ENCODE measurements at places on chromosomes 6 and 20. TPM values are rescaled to one million over a fixed set of nuclear protein-coding genes. Genes with fewer than 3 reads are reported as not detected.

Gene WFDC10B
- total RNA-seq, result not detected

Gene GOPC
- 31.5 TPM for total RNA-seq

- DNase-seq, result no peak
Observed at GRCh38 chr6:75438442-75439116, 55.0 kb downstream of the FILIP1 start.

Gene GUCA1A
- total RNA-seq, result not detected

DNA sequence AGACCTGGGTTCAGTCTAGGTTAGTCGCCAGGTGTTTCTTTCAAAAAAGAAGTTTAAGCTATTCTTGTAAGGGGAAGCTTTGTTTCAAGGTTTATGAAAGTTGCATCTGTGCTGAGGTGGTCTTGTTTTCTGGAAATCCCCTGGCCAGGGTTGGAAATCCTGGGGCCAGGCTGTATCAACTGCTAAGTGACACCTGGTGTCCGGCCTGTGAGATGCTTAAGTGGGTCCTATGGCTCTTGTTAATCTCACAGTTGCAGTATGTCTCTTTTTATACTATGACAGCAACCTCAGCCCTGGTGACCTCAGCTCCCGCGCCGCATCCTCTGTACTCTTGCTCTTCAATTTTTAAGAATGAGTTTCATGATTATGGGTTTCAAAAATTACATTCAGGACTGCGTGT is 72.0 kb downstream of the CHMP4B start:
- DNase-seq, result no peak

GRCh38 chr6:113824411-113824810 is 32.7 kb upstream of the MARCKS start:
- no peak for DNase-seq

DNA sequence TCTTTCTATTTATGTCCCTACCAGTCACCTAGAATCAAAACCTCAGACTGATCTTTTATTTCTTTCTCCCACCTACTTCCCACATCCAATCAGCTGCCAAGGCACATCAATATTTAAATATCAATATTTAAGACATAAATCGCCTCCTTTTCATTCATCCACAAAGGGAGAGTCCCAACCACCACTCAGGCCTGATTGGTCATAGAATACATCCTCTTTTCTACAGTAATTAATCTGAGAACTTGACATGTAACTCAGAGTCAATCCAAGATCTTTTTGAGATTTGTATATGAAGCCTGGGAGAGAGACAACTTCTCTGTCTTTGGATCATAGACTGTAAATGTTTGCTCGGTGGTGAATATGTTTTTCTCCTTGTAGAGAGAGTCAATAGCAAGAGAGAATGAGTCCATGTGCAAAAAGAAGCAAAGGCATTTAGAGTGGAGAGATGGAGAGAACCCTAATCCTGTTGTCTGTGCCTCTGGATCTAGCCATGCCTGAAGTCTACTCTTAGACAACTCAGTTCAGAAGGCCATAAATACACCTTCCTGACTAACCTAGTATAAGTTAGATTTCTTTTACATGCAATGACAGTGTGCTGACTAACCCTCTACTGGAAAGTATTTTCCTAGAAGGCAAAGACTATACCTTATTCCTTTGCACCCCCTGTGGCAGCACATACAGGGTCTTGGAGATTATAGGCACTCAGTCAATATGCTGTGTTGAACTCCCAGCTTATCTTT is 12.1 kb upstream of the NEDD9 start:
- no peak for DNase-seq

- no peak for DNase-seq
Observed at GRCh38 chr6:128336436-128337095, 183.8 kb downstream of the PTPRK start.

DNA sequence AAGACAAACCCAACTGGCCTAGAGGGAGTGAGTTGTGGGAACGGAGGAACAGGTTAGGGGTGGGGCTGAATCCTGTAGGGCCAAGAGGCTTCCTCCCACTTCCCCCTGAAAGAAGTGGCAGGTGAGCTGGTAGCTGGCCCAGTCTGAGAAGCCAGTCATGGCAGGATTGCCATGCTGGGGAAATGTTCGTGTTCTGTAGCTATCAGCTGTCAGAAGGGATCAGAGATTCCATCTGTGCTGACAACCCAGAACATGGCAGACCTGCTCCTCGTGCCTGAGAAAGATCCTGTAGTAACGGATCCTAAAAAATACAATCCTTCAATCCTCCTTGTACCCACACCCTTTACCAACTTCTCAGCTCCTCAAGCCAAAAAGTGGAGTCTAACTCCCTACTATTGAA is 43.0 kb downstream of the BANF2 start:
- DNase-seq, result no peak

DNA sequence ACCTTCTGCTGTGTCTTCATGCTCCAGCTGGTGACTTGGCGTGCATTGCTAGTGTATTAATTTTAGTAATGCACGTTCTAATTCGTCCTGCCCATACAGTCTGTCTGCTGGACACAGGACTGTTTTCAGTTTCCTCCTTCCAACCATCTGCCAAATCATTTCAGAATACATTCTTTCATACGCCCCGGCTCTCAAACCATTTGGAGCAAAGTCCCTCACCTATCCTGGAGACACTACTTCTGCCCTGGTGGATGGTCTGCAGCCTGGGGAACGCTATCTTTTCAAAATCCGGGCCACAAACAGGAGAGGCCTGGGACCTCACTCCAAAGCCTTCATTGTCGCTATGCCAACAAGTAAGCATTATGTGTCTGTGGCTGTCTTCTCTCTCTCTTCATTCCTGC is 60.5 kb downstream of the FNDC1 start:
- no peak for DNase-seq

Gene FAXC
- total RNA-seq, result 0.49 TPM

- no peak for DNase-seq
Observed at GRCh38 chr6:98470821-98471220, 363.6 kb upstream of the POU3F2 start.

DNA sequence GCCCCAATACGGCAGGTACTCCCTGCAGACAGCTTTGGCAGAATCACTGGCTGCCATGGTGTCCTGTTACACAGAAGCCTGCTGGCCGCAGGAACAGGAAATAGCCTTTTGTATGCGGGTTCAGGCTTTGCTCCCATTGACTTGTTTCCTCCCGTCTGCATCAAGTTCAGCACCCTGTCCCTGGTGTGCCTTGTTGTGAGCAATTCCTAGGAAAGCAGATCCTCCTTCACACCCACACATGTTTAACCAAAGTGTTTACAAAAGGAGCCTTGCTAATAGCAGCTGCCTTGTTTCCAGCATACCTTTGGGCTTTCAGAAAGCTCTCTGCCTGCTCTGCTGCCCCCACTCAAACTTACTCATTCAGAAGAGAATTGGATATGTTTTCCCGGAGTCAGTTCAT is 127.2 kb upstream of the SUPT3H start:
- DNase-seq, result no peak

DNA sequence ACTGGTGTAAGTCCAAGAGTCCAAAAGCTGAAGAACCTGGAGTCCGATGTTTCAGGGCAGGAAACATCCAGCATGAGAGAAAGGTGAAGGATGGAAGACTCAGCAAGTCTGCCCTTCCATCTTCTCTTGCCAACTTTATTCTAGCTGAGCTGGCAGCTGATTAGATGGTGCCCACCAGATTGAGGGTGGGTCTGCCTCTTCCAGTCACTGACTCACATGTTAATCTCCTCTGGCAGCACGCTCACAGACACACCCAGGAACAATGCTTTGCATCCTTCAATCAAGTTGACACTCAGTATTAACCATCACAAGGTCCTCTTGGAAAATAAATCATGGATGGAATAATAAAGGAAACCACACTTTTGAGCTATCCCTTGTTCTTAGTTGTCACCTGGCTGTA is 121.2 kb downstream of the MAP3K7 start:
- no peak for DNase-seq

DNA sequence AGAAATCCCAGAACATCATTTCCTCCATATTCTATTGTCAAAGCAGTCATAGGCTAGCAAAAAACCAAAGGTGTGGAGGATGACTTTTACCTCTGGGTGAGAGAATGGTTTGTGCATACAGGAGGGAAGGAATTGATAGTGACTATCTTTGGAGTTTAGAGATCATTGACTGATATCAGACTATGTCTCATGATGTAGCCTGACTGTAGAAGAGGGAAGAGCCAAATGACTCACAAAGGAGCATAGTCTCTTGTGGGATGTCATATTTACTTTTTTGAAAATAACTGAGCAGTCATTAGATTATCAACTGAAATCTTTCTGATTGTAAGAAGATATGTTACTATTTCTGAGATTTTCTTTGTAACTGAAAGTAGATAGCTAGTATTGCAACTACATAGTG is 158.5 kb downstream of the FLRT3 start:
- no peak for DNase-seq

DNA sequence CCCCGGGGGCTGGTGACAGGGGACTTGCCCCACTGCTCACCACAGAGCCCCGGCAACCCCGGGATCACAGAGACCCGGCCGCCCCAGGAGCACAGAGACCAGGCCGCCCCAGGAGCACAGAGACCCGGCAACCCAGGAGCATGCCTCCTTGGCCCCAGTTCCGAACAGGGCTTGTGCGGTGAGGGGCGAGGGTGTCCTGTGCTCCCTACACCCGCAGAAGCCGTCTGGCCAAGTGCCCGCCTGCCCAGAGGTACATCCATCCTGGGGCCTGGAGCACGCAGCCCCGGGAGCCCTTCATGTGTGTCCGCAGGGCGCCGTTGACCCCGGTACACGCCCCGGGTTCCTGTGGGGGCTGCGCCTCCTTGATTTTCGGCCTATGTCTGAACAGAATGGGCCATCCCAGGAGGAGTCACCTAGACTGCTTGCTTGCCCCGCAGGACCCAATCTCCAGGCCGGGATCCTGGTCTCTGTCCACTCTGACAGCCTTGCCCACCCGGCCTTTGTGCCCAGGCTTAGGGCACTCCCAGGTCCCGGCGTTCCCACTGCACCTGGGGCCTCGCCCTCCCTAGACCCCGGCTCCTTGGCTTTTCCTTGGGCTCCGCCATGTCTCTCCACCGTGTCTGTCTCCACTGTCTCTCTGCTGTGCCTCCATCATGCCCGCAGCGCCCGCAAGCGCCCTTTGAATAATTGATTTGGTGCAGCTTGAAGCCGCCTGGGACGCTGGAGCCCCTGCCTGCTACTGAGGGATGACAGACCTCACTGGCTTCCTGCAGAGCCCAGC is 219.8 kb downstream of the ERMARD start:
- no peak for DNase-seq

- DNase-seq, result no peak
Observed at GRCh38 chr20:62782149-62782892, 14.0 kb upstream of the MRGBP start.

DNA sequence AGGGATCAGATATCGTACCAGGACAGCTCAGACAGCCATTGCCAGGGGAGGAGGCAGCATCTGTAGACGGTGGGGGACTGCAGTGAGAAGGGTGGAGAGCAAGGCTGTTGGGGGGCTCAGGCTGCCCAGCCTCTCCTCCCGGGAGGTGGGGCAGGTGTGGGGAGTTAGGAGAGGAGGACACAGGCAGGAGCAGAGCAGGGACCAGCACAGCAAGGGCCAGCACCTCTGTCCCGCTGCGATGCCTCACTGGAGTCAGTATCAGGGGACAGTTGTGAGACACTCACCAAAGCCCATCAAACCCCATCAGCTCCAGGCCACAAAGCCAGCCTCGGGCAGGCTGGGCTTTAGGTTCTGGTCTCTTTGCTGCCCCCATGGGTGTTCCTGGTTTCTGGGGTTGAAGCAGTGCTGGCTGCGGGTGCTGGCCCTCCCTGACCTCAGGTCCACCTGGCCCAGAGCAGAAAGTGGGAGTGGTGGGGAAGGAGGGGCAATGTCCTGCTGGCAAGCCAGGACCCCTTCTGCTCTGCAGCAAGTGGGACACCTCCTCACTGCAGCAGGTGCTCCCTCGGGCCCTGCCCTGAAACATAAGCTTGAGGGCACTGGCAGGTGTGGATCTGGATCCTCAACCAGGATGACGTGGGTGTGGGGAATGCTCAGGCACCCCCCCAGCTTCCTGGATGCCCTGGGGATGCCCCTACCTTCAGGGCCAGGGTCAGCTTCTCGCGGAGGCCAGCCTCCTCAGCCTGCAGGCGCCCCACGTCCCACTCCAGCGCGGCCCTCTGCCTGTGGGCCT is 83.4 kb downstream of the GINS1 start:
- DNase-seq, result no peak

DNA sequence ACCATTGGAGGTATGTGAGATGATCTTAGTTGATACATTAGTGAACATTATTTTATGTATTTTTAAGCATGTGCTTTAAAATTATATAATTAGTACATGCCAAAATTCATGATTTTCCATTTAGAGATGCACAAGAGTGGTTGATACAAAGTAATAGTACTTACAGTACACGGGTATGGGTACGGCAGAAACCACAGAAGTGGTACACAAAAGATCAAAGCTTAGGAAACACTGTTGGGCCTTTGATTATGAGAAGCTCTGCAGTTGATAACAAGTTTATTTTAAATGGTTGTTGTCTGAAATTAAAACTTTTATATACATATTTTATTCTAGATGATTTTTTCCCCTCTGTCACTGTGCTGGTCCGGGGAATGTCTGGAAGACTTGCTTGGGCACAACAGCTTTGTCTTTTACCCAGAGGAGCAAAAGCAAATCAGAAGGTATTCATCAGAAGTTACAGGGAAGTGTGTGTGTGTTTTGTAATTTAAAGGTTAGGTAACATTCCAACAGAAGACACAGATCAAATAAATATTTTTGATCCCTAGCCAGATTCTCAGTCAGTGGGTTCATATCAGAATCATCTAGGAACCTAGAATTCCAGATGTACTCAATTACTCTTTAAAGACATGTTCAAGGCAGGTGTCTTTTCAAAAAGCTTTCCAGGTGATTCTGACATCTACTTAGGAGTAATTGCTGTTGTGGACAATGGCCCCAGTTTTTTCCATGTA is 32.5 kb upstream of the ADIG start:
- no peak for DNase-seq

Gene VSX1
- total RNA-seq, result not detected

Gene BANF2
- total RNA-seq, result not detected

- DNase-seq, result no peak
Observed at GRCh38 chr6:24752917-24753492, 21.7 kb upstream of the GMNN start.

DNA sequence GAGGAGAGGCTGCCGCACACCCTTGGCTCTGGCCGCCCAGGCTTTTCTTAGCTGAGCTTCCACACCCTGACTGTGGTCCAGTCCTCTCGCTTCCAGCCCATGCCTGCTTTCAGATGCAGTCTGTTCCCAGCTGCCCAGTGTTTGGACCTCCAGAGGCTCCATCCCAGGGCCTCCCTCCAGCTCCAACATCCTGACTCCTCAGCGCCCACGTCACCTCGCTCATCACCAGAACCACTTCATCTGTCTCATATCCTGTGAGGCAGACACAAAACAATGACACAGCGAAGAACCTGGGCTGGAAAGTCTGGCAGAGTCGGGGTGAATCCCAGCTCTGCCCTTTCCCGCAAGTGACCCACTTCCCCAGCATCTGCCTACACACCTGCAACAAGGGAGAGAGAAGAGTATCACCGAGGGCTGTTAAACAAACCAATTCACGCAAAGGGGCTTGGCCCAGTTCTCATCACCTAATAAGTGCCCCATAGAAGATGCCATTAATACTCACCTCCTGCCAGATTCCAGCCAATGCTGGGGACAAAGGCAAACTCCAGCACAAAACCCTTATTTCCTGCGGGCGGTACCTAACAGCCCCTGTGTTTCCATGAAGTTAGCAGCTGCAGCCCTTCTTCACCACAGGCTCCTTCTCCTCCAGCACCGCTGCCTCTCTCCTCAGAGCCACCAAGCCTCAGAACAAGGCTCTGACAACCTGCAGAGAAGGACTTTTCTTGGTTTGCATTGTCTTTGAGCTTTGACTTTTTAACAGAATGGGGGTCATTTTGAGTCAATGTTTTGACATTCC is 133.4 kb upstream of the CDH4 start:
- DNase-seq, result no peak

Gene PCED1A
- 40.4 TPM for total RNA-seq

Gene STMN3
- total RNA-seq, result 19.7 TPM

Gene C6orf58
- not detected for total RNA-seq

Gene TAAR9
- total RNA-seq, result not detected

Data from sciatic nerve (tissue), 2 donors.